ENCODE measurements at places on chromosomes 6 and 20.
A peak's percentile ranks its signal among the peaks of the same experiment; 100 is the strongest.

GRCh38 chr20:34089655-34090345 lies 22.2 kb downstream of the EIF2S2 start:
- no peak for DNase-seq

GRCh38 chr6:34031625-34032383 lies 114.1 kb downstream of the GRM4 start:
- no peak for DNase-seq

DNA sequence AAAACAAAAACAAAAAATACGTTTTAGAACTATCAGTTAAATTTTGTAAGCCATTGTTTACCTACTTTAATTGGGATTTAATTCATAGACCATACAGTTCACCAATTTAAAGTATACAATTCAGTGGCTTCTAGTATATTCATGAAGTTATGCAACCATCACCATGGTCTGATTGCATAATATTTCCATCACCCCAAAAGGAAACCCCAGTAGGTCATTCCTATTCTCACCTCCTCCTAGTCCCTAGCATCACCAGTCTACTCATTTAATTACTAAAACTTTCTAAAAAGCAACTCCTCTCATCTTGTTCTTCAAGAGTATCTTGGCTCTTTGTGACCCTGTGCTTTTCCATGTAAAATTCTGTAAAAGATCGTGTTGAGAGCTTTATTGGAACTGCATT lies 60.2 kb downstream of the ASXL1 start:
- DNase-seq, result no peak

- DNase-seq, result no peak
Observed at GRCh38 chr6:42177514-42178364, 4.6 kb downstream of the GUCA1A start.

DNA sequence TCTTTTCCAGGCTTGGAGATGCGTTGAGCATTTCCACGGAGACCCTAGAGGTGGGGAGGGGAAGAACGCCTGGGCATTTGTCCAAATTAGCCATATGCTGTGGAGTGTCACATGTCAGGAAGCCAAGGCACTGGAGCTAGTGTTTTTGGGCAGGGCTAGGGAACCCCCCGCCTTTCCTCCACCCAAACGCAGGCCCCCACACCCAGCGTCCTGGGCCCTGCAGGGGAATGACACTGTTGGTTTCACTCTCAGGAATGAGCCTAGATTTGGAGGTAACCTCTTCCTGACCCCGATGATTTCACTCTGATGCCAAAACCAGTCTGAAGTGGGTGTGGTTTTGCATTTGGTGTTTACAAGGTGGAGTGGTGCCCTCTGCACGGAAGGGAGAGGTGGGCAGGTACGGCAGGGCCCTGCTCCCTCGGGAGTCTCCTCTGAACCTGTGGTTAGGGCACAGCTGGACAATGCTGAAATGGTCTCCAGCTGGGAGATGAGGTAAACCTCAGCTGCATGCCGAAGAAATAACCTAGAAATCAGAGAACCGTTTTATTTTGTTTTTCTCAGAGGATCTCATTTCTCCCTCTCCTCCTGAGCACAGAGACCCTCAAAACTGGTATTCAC lies 29.5 kb downstream of the MTHFD1L start:
- DNase-seq, result no peak

DNA sequence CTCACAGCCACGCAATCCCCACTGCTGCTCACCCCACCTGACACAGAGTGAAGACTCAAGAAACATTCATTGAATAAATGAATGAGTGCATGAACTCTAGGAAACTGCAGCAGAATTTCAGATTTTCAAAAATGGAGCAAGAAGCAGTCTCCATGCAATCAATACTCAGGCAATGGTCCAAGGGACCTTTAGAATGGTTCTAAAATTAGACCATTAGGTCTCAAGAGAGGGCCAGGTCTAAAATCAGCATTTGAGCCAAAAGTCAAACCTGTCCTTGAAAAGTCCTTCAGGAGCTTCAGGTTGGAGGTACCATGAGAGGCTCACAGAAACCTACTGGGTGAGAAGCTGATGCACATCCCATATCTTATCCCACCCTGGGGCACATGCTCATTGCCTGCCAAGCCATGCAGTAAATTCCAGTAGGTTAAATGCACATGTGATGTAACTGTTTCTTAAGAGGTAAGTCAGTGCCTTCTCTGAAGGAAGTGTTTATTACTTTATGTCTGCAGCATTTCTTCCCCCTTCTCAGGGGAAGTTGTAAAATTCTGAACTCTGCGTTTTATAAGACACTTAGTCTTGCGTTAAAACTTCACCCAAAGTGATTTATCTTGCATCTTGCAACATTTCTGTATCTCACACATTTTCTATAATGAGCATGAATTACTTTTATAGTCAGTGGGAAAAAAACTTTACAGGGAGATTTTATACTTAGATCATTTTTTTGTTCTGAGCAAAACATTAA lies 126.6 kb downstream of the ADAT2 start:
- DNase-seq, result no peak

DNA sequence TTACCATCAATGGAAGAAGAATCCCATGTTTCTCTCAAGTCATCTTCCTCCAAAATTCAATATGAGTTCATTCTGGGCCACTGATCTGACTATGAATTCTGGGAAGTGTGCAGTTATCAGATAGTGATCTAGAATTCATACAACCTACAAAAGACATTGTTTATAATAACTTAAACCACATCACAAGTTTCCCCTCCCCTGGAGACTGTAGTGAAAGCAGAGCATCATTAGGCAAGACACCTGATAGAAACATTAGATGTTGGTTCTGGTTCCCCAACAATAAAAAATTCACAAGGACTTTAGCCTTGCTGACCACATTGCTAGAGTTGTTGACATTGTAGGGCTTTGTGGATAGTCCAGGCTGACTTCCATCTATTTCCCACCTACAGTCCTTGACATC lies 506.4 kb upstream of the JAG1 start:
- no peak for DNase-seq

DNA sequence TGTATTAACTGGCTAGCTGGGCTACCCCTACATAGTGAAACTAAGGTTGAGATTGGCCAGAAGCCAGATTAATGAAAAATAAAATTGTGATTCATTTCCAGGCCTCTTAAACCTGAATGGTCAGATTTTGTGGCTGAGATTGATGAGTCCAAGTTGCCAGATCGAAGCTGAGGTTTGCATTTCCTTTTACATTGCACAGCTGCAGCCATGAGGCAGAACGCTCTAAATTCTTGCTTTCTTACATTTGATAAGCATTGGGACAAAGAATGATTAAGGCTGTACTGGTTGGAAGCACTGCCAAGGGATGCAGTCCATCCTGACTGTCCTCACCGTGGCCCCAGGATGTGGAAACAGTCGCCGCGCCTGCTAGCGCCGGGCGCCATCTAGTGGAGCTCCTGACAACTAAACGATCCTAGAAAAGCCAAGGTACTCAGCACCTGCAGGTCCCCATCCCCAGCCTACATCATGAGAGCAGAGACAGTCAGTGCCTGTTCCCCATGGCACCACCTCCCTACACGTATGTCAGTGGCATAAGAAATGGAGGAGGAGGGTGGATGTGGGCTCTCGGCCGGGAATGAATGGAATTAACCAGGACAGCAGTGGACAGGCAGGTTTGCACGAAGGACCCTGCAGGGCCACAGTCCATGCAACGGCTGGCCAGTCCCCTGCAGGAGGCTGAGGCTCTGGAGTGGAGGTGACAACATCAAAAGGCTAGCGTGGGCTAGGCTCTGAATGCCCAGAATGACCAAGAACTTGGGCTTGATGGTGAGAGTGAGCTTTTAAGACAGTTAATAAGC lies 19.0 kb downstream of the PXDC1 start:
- peak; percentile 51 for DNase-seq

DNA sequence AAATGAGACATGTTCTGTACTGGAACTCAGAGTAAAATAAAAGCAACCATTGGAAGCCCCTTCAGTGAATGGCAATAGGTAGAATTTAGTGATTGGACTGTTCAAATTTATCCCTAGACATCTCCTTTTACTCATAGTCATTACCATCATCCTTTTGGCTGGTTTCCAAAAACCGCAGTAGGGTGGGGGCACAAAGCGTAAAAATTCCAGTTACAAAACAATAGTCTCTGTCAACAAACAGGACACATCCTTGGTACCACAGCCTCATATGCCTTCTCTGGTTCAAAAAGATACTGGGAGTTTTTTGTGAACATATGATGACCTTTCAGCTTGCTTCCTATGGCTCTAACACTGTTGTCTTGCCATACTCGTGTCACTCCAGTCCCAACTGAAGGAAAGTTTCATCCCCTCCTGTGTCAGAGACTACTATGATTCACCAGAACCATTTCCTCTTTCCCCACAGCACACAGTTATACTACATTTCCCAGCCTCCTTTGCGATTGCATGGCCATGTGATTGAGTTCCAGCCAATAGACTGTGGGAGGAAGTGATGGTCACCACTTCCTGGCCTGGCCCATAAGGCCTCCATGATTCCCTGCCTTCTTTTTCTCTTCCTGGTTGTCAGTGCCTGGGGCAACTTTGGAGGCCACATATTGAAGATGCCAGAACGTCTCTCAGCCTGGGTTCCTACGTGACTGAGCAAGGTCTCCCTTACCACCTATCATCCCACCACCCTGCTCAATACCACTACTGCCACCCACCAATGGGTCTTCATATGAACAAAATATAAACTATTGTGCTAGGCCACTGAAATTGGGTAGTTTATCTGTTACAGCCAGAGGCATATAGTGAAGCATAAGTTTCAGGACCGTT lies 162.4 kb downstream of the ID4 start:
- no peak for DNase-seq

- no peak for DNase-seq
Observed at GRCh38 chr6:110471726-110472365, 4.6 kb downstream of the SLC22A16 start.

GRCh38 chr20:38626921-38627659 lies 25.5 kb downstream of the ARHGAP40 start:
- DNase-seq, result no peak

- no peak for DNase-seq
Observed at GRCh38 chr6:146857980-146858347, 259.2 kb downstream of the ADGB start.

- DNase-seq, result no peak
Observed at GRCh38 chr6:136250686-136251008, 536 bp upstream of the MTFR2 start.

DNA sequence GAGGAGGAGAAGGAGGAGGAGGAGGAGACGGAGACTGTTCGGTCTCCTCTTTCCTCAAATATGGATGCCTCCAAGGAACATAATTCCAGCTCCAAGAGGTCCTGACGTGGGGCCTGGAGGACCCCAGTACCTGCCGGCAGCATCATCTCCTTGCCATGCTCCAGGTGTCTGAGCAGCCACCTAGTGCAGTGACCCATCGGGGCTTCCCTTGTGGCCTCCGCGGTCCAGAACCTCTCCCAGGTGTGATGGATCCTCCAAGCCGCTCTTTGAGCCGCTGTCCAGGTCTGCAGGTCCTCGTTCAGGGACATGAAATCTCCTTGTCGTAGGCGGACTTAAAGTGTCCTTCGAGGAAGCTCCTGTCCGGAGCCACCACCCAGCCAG lies 35.8 kb upstream of the HLA-C start:
- no peak for DNase-seq

GRCh38 chr6:132643547-132643946 lies 15.4 kb downstream of the TAAR1 start:
- no peak for DNase-seq

DNA sequence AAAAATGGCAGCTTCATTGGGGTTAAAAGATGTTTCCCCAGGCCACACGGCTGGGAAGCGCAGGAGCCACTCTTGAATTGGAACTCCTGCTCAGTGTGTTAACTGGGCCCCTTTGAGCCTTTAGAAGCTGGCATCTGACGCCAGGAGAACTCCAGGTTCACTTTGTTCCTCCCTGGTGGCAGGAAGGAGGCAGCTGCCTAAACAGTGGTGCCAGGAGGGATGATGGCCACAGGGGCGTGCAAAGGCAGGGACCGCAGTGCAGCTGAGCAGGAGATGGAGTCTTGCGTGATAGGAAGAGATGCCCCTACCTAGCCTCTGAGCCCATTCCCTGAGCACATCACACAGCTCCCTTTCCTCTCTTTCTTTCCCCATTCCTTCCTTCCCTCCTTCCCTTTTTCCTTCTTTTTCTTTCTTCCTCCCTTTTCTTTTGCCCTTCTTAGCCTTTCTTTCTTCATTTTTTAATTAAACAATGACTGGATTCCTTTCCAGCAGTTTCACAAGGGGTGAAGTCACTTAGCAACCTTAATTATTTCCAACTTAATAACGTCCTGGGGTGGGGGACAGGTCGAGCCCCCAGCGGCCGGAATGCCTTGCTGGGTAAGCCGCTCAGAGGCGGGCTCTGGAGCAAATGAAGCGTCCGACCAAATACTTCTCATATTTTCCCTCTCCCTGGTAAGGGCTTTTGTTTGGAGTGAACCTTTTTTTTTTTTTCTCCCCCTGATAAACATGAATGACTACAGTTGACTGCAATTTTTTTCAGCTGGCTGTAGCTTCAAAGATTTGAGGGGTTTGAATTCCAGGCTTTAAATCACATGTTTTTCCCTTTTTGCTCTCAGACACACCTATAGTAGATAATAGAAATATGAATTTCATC lies 20.8 kb upstream of the BMP7 start:
- DNase-seq, result no peak

- no peak for DNase-seq
Observed at GRCh38 chr20:40781327-40782042, 92.4 kb upstream of the MAFB start.

DNA sequence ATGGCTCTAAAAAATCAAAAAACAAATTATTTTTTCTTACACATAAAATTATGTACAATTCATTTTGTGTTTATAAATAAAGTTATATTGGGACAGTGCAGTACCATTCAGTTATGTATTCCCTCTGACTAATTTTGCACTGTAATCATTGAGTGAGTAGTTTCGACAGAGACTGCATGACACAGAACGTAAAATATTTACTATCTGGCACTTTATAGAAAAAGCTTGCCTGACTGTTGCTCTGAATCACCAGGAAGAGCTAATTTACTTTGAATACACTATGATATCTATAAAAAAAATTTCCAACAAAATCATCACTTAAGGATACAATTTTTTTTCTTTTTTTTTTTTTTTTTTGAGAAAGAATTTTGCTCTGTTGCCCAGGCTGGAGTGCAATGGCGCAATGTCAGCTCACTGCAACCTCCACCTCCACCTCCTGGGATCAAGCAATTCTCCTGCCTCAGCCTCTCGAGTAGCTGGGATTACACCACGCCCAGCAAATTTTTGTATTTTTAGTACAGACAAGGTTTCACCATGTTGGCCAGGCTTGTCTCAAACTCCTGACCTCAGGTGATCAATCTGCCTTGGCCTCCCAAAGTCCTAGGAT lies 11.0 kb upstream of the KHDC1L start:
- no peak for DNase-seq

DNA sequence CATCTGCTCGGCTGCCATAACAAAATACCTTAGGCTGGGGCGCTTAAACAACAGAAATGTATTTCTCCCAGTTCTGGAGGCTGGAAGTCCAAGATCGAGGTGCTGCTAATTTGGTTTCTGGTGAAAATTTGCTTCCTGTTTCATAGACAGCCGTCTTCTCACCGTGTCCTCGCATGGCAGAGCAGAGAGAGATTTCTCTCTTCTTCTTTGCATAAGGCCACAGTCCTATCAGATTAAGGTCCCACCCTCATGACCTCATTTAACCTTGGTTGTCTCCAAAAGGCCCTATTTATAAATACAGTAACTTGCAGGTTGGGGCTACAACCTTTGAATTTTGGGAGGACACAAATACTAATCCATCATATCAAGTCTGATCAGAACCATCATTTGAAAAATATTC lies 544.3 kb downstream of the KIF16B start:
- no peak for DNase-seq

Measured in stimulated activated CD4-positive, alpha-beta T cell treated with anti-CD3 and anti-CD28 coated beads, TNF-alpha, amount 100 ng/mL, for 1 hour (primary cell).